ENCODE measurements at places on chromosomes 12 and 14.

DNA sequence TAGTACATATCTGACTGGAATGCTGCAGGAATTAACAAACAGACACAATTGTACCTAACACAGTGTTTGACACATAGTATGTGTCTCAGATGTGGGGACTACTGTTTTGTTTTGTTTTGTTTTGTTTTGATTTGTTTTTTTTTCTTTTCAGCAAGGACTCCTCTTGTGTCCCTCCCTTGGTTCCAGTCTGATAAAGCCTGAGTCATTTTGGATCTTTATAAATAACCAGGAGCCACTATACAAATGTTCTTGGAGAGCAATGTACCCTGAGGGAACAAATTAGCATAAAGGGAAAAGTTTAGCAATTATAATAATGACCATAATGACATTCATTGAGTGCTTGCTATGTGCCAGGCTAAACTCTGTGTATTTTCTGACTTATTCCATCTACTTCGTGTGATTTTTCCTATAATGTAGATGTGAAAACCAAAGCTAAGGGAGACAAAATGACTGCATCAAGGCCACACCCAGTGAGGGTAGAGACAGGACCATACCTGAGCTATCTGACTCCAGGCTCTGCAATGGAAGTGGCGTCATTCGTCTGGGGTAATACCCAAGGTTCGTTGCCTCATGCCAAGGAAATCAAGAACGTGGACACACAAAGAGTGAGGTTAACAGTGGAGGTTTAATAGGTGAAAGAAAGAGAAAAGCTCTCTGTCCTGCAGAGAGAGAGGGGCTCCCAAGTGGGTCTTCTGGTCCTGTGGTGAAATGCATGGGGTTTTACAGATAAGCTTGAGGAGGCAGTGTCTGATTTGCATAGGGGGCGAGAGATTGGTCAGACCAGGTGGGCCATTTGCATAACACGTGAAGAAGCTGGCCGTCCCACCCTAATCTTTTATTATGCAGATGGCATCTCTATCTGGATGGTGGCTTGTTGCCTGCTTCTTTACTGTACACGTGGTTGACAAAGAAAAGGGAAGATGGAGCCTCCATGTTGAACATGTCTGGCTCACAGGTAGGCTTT lies 285.5 kb upstream of the SFSWAP start:
- DNase-seq, result no peak

GRCh38 chr14:33767586-33768457 lies 183.1 kb downstream of the EGLN3 start:
- no peak for DNase-seq

GRCh38 chr14:44287858-44288257 lies 219.2 kb downstream of the FSCB start:
- no peak for DNase-seq

- no peak for DNase-seq
Observed at GRCh38 chr12:96034621-96035282, 635 bp downstream of the LTA4H start.

Measured in stimulated activated CD4-positive, alpha-beta T cell treated with anti-CD3 and anti-CD28 coated beads, Interleukin-1b, Interleukin-23, amount 100 ng/mL, for 48 hours (primary cell).